NCI-H1694 treated with DMSO at 0.1 percent for 48 hours (cell line): ENCODE measurements at places on chromosomes 3 and 15.

GRCh38 chr15:95875121-95875643 lies 455.3 kb upstream of the NR2F2 start:
- no peak for DNase-seq

DNA sequence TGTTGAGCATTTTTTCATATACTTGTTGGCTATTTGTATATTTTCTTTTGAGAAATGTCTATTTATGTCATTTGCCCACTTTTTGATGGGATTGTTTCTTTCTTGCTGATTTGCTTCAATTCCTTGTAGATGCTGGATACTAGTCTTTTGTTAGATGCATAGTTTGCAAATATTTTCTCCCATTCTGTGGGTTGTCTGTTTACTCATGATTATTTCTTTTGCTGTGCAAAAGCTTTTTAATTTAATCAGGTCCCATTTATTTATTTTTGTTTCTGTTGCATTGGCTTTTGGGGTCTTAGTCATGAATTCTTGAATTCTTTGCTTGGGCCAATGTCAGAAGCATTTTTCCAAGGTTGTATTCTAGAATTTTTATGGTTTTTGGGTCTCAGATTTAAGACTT lies 251.7 kb downstream of the WNT5A start:
- no peak for DNase-seq

DNA sequence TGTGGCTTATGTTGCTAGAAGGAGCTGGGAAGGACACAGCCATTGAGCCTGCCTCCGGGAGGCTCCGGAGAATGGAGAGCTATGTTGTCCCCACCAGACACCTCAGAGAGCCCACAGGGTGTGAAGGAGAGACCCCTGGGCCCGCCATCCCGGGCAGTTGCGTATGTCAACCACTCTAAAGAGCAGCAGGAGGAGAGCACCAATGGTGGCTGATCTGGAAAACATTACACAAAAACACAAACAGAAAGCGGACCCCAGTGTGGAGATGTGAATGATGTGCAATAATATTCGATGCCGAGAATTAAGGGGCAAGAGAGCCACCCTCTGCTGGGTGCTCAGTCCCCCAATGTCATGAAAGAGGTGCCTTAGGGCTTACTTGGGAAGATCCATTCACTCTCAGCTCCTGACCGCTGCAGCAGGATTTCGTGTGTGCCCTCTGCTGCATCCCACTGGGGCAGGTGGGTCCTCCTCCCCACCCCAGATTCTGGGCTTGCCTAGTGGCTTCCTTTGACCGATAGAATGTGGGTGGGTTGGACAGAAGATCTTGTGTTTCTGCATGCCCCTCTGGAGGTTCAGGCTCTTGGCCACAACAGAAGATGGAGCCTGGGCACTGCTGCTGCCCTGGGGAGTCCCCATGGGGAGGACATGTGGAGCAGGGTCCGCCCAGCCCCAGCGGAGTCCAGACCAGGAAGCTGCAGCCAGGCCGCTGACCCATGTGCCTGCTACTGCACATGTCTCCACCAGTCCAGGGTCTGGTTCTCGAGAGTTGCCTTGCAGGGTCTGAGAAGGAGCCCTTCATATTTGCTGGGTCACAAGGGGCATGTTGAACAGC lies 245.3 kb downstream of the OCA2 start:
- DNase-seq = no peak

GRCh38 chr3:122245513-122246174 lies 62.2 kb downstream of the CASR start:
- no peak for DNase-seq

DNA sequence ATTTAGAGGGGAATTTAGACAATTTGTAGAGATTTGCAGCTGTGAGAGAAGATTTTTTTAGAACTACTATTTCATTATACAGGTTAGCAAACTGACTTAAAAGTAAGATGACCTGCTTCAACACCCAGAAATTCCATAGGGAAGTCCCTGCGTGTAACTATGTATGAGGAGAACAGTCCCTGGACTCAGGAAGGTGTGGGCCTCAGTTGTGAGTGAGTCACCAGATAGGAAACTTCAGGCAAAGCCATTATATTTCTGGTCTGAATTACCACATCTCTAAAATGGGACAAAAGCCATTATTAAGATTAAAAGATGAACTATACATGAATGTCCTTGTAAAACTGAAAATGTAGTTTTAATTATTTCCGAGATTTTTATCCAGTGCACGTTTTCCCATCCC lies 488.3 kb upstream of the GOLIM4 start:
- DNase-seq = no peak

DNA sequence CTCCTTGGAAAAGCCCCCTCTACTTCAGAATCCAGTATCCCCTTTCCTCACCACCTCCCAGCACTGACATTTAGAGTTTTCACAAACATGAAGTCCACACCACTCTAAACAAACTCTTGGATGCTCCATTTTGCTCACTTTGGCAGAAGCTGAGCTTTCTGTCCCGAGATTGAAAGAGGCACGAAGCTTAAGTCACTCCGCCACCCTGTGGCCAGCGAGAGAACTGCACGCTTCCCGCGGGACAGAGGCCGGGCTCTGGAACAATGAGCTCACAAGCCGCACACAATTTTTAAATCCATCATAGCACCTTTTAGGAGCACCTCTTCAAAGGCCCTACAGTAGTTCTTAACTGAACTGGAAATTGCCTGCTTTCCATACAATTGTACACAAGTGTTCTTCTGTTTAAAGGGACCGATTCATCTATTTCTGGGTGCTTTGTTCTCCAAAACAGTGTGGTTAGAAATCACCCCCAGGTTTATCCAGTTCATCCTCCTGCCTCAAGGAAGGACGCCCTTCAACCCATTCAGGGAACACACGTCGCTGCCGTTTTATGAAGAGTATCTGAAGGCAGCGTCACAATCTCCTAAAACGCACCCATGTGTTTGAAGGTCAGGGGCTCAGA lies 226.1 kb downstream of the VPS13C start:
- DNase-seq = peak; percentile 60

- no peak for DNase-seq
Measured at GRCh38 chr3:121581691-121582090, 11.5 kb upstream of the FBXO40 start.

- DNase-seq = no peak
Measured at GRCh38 chr3:37028329-37028728, 35.0 kb downstream of the MLH1 start.

DNA sequence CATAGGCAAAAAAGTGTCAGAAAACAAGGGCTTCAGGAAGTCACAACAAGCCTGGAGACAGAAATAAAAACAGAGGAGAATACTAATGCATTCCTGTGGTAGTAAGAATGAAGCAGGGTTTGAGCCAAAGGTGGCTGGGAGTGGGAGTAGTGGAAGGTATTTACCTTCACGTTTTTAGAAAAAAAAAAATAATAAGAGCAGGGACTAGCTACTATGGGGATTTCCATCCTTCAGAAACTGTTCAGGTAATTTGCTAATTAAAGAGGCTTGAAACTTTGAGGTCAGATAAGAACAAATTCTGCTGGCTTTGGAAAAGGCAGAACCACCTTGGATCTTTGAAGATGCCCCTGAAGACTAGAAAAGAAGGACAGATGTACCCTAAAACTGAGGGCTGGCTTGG lies 18.4 kb downstream of the ILDR1 start:
- no peak for DNase-seq

DNA sequence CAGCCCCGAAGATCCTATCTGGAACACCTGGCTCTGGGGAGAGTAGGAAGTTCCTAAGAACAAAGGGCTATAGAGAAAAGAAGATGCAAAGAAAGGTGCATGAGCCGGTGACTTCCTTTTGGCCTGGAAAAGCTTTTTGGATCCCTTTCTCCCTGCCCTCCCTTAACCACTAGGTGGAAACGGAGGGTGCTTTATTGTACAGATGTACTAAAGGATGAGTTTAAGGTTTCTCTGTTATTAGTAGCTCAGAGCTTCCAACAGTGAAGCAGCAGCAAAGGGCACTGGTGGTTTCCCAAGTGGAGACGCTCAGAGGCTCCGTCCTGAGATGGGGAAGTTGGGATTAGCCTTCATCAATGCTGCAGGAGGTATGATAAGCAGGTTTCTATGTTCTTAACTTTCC lies 5.9 kb upstream of the ADGRG7 start:
- no peak for DNase-seq

DNA sequence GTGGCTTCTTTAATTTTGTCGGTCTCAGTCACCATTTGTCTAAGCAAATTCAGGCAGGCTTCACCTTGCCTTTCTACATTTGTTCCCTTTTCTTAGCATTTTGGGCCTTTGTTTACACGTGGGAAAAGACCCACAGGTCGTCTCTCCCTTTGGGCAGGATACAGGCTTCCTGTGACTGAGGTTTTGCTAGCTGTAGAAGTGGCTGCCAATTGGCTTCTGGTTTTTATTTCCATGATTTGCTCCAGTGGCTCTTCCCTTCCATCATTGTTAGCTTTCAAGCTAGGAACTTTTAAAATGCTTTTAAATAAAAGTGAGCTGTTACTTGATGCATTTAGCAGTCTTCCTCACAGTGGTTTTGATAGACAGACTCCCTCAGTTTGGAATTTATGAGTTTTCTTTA lies 37.3 kb downstream of the MLH1 start:
- DNase-seq = no peak

DNA sequence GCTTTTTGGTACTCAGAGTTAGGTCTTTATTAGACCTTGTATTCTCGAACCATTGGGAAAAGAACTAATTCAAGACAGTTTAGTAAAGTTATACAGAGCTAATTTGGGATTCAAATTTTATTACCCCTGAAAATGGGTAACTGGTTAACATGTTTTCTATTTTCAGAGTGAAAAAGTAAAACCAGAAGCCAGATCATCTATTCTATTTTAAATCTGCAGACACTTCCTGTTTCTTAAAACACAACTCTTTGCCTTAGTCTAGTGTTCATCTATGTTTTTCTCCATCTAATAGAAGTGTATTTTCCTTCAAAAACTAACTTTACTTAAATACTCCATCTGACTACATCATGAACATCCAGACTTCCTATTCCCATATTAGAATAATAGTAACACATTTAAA lies 113.4 kb downstream of the CCNL1 start:
- DNase-seq = no peak

- no peak for DNase-seq
Measured at GRCh38 chr3:110066206-110066605, 728.9 kb upstream of the DPPA4 start.

- no peak for DNase-seq
Measured at GRCh38 chr15:79562403-79562815, 130.3 kb downstream of the MINAR1 start.

DNA sequence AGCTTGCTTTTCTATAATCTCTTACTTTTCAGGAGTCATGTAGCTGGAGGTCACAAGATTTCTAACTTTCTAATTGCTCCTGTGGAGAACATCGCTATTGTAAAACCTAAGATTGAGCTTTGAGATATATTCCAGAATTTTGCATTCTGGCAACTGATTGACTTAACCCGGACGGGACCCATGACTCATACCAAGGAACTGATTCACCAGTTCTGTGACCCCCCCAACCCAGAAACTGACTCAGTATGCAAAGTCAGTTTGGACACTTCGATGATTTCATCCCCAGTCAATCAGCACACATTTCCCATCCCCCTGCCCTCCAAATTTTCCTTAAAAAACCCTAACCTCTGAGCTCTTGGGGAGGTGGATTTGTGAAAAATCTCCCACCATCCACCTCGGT lies 396.5 kb upstream of the GBE1 start:
- no peak for DNase-seq

DNA sequence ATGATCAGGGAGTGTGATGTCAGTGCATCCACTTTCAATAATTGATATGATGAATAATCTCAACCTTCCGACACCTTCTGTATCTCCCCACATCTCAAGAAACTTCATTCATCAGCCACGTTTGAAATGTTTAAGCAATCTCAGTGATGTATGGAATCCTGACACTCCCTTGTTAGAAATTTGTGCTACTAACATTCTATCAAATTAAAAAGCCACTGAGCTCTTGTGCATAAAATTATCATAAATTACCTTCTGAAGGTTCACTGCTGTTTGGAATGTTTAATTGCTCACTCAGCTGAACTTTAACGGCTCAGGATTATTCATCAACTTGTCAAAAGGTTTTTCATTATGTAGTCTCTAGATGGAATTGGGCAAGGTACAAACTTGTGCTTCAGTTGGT lies 108.4 kb upstream of the DPH6 start:
- DNase-seq = no peak

GRCh38 chr3:153789380-153789779 lies 331.8 kb upstream of the ARHGEF26 start:
- DNase-seq = no peak
